ENCODE measurements at places on chromosomes 12 and 14. TPM values are rescaled to one million over a fixed set of nuclear protein-coding genes. Genes with fewer than 3 reads are reported as not detected.

GRCh38 chr14:22976620-22977433, 5.5 kb downstream of the AJUBA start:
- peak; percentile 80 for DNase-seq
- H3K27me3 ChIP-seq: no peaks in the 10 kb centered on the region
- H3K4me3 ChIP-seq: no peak overlapping the region
- peaks cover 40% of the 10 kb centered on the region for H3K4me1 ChIP-seq
- no peaks in the 10 kb centered on the region for H3K36me3 ChIP-seq
- H3K27ac ChIP-seq: peak overlapping the region; percentile 98

DNA sequence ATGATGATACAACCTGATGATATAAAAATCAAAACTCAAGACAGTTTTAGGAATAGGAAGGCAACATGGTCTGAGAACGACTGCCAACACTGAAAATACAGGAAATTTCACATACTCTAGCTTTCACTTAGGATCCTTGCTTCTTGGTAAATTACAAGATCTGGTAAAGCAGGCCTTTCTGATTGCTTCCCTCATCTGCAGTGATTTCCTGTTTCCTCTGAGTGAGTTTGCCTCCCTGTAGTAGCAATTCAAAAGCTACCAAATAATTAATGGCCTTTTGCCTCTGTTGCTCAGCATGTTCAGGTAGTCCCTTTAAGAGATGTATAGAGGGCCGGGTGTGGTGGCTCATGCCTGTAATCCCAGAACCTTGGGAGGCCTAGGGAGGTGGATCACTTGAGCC, 2.0 kb upstream of the IRAK3 start:
- peaks cover 10% of the 10 kb centered on the region for H3K27me3 ChIP-seq
- no peak overlapping the region for H3K27ac ChIP-seq
- DNase-seq: no peak
- H3K36me3 ChIP-seq: no peaks in the 10 kb centered on the region
- no peaks in the 10 kb centered on the region for H3K4me1 ChIP-seq

DNA sequence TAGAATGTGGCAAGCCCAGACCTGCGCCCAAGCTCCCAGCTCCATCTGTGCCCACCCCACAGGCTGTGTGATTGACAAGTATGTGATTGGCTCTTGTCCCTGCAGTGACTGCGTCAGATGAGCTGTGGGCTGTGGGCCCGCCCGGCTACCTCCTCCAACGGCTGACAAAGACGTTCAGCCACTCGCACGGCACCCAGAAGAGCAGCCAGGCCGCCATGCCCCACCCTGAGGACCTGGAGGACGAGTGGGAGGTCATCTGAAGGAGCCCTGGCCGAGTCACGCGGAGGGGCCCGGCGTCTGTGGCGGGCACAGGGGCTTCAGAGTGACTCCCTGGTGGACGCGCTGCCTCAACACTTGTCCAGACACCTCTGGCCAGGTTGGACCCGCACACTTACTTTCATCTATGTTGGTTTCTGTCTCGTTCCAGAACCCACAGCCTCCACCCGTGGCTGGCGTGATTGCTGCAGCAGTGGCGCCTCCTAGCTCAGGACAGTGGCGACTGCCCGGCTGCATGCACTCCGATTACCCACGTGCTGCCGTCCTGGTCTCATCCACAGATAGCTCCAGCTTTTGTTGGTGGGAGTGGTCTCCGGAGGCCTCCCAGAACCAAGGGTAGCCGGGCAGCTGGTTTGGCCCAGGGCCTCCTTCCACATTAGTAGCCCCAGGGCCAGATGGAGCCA, 11.4 kb downstream of the ANKRD9 start:
- no peaks in the 10 kb centered on the region for H3K4me1 ChIP-seq
- no peaks in the 10 kb centered on the region for H3K36me3 ChIP-seq
- no peak overlapping the region for H3K27ac ChIP-seq
- no peak overlapping the region for H3K4me3 ChIP-seq

GRCh38 chr12:12528361-12529270, 34.0 kb downstream of the DUSP16 start:
- H3K27me3 ChIP-seq: no peaks in the 10 kb centered on the region
- DNase-seq: no peak
- peaks cover 41% of the 10 kb centered on the region for H3K4me1 ChIP-seq
- no peak overlapping the region for H3K4me3 ChIP-seq
- H3K36me3 ChIP-seq: no peaks in the 10 kb centered on the region

Gene REP15
- 1.6 TPM for total RNA-seq
